ENCODE measurements at places on chromosomes 13 and 19.

DNA sequence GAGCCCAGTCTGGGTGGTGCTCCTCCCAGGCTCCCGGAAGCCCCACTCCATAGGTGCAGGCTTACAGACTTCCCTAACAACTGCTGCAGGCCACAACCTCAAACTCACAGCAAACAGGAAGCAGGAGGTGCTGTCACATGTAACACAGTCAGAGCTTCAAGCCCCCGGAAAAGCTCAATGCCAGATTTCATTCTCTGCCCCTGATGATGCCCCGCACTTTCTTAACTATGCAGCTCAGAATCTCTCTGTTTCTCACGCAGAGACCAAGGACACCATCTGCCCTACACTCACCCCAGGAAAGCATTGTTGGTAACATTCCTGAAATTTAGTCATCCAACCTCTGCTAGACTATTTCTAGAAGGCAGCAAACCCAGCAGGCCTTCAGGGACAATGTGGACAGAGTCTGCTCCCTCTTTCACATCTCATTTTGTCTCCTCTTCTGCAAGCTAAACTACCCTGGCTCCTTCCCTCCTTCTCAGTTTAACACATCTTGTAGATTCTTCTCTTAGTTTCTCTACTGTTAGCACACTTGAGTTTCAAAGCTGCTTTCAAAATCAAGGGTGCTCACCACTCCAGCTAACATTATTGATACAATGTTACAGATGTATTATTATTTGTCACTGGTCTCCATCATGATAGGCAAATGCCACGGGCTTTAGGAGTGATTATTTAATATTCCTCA lies 162.5 kb downstream of the KCTD12 start:
- peak; percentile 4 for DNase-seq

DNA sequence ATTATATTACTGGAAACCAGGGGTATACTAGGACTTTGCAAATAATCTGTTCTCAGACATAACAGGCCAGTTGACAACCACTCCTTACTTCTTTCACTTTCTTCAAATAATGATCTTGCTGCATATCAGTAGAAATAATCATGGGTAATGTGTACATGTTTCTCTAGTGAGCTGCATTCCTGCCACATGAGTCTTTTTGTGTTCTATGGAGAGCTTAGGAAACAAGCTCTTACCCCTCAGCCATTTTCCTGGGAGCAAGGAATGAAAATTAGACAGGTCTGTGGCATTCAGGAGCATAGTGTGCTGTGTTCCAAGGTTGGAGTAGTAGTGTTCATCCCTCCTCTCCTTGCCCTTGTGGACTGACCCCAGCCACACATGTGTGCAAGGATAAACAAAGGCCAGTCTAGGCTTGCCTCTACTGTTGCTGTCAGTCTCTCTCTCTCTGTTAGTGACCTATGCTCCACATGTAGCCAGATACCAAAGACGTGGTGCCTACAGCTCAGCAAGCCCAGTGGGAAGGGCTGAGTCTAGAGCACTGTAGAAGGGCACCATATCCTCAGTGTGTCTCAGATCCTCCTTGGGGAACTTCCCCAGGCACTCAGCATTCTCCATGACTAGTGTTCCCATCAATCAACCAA lies 11.5 kb upstream of the OXGR1 start:
- no peak for DNase-seq

- DNase-seq: no peak
Measured at GRCh38 chr19:30444253-30444671, 72.1 kb downstream of the ZNF536 start.

DNA sequence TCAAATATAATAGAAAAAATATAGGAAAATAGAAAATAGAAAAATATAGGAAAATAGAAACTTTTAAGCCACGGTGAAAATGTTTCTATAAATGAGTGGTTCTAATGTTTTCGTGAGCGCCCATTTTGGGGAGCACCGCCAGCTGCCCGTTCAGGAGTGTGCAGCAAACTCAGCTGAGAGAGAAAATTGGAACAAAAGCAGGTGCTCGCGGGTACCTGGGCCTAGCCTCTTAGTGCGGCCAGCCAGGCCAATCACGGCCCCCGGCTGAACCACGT lies 204 bp upstream of the PDX1 start:
- DNase-seq: peak; percentile 67

DNA sequence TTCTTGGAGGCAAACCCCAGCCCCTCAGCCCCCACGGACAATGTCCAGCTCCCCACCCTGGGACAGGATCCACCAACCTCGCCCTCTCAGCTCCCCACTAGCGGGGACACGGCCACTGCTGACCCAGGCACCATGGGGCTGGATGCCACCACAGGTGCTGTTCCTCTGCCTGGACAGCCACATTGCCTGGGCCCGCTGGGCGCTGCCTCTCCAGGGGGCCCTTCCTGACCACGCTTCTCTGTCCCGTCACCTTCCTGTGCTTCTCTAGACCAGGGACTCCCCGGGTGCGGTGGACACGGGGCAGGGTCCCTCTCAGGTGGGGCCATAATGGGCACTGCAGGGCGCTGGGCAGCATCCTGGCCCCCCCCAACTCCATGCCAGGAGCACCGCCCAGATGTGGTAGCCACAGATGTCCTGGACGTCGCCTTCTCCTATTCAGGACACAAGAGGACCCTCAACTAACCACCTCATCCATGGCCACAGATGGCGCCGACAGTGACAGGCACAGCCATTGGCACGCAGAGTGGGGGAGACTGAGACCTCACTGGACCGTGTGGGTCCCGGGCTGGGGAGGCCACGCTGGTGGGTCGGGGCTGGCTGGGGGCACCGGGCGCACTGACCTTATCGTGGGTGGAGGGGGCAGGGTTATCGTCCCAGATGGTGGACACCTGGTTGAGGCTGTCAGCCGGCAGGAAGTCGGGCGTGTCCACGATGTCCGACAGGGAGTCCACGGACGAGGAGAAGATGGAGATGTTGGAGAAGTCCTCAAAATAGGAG lies 23.4 kb downstream of the GPX4 start:
- no peak for DNase-seq

DNA sequence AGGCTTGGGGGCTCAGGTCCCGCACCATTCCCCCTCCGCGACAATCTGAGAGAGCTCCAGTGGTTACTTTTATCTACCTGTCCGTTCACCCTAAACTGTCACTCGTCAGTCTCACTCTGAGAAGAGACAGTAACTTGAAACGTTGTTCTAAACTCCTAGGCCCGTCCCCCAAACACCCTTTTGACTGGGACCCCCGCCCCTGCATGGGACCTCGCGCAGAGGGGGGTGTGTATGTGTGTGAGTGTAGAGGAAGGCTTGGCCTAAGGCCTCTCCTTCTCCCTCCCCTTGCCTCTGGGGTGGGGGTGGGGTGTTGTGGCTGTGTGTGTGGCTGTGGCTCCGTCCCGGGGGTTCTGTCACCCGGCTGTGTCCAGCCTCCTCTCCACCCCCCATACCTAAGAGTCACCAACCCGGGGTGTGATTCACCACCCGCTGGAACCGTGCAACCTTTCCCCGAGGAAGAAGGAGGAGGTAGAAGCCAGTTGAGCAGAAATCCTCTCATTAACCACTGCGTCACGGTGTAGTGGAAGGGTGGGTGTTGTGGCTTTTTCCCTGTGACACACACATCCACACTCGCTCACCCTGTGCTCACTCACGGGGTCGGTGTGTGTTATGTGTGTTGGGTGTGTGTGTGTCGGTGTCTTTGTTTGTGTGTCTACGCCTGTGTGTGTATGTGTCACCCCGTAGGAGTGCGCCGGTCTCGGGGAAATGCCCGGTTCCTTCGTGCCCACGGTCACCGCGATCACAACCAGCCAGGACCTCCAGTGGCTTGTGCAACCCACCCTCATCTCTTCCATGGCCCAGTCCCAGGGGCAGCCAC lies 2.4 kb downstream of the FOSB start:
- DNase-seq: no peak

DNA sequence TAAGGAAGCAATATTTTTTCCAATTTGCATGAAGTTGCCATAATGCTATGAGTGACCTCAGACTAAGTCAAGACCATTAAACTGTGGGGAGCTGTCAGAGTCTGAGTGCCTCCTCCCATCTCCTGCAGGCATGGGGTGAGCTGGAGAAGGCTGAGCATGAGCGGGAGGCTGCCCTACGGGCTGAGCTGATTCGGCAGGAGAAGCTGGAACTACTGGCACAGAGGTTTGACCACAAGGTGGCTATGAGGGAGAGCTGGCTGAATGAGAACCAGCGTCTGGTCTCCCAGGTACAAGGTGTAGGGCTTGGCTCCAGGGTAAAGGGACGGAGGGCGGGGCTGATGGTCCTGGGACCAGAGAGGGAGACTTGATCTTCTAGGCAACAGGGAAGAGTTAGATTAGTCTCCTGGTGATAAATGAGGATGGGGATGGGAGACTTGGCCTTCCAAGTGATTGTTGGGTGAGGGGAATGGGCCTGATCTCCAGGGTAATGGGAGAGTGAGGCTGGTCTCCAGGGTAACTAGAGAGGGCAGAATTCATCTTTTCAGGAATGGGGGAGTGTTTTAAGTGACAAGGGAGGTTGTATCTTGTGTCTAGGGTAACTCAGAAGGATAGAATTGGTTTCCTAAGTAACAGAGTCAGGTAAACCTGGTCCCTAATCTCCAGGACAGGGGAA lies 36.0 kb downstream of the SPTBN4 start:
- DNase-seq: no peak

- DNase-seq: no peak
Measured at GRCh38 chr19:41784743-41785142, 11.6 kb upstream of the CEACAM3 start.

GRCh38 chr19:17765069-17765618 lies 13.9 kb downstream of the FCHO1 start:
- DNase-seq: no peak

GRCh38 chr19:4393947-4394590 lies 6.3 kb downstream of the SH3GL1 start:
- DNase-seq: no peak

DNA sequence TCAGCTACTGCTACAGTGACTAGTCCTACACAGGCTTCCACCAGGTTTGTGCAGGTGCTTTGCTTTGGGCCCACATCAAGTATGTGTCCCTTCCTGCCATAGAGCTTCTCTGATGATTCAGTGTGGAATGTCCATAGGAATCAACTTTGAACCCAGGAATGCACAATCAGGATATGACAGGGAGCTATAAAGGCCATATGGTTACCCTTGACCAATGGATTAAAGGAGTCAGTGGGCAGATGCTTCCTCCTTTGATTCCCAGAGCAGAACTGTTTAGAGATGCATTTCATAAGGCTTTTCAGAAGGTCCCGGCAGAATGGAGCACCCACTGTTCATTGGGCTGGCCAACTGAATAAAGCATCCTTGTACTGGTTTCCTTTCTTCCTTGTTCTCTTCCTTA lies 145.2 kb upstream of the WASF3 start:
- no peak for DNase-seq

GRCh38 chr13:59960683-59961082 lies 203.0 kb downstream of the DIAPH3 start:
- no peak for DNase-seq

GRCh38 chr13:29125934-29126424 lies 305.8 kb downstream of the MTUS2 start:
- DNase-seq: no peak

GRCh38 chr13:31947506-31947905 lies 84.1 kb upstream of the FRY start:
- DNase-seq: no peak

- no peak for DNase-seq
Measured at GRCh38 chr13:78030341-78030896, 111.8 kb upstream of the EDNRB start.

- no peak for DNase-seq
Measured at GRCh38 chr19:18221815-18222725, 4.2 kb downstream of the PDE4C start.

- no peak for DNase-seq
Measured at GRCh38 chr13:78768950-78769349, 110.0 kb upstream of the OBI1 start.

DNA sequence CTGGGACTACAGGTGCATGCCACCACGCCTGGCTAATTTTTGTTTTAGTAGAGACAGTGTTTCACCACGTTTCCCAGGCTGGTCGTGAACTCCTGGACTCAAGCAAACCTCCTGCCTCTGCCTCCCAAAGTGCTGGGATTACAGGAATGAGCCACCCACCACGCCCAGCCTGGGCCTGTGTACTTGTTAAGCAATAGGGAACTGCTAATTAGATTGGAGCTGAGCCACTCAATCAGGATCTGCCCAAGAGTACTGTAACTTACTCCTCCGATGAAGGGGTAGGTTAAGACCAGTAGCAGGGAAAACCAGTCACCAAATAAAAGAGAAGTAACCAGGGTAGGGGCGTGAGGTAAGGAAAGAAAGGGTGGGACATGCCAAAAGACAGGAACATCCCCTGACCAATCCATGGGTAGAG lies 2.3 kb downstream of the DDX39A start:
- no peak for DNase-seq

GRCh38 chr19:29704562-29705558 lies 10.2 kb downstream of the C19orf12 start:
- DNase-seq: peak; percentile 34

DNA sequence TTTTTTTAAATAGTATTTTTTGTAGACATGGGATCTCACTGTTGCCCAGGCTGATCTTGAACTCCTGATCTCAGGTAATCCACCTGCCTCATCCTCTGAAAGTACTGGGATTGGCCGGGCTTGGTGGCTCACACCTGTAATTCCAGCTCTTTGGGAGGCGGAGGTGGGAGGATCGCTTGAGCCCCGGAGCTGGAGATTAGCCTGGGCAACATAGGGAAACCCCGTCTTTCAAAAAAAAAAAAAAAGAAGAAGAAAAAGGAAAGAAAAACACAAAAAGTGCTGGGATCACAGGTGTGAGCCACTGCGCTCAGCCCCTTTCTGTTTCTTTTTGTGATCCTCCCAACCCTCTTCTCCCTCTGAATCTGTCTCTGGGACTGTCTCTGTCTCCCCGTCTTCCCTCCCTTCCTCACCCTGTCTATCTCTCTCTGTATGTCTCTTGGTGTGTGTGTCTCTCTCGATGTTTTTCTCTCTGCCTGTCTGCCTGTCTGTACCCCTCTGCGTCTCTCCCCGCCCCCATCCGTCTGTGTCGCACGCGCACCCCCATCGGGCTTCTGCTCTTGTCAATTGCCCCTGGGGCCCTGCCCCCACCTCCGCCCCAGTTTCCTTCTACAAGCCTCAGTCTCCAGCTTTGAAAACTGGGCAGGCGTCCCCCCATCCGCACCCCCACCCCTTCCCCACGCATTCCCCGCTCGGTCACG lies 540 bp upstream of the ZFP36 start:
- DNase-seq: peak; percentile 92

DNA sequence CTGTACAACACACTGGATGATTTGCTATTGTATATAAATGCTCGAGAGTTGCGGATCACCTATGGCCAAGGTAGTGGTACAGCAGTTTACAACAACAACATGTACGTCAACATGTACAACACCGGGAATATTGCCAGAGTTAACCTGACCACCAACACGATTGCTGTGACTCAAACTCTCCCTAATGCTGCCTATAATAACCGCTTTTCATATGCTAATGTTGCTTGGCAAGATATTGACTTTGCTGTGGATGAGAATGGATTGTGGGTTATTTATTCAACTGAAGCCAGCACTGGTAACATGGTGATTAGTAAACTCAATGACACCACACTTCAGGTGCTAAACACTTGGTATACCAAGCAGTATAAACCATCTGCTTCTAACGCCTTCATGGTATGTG lies 21.5 kb downstream of the OLFM4 start:
- DNase-seq: no peak

GRCh38 chr19:45079063-45079910 lies at the start of gene GEMIN7:
GEMIN7 (plus strand) TSS chr19:45079260; CDS start chr19:45090115, 10,855 bp downstream.
- DNase-seq: peak; percentile 88
